NCI-H1105 treated with DMSO at 0.1 percent for 48 hours (cell line): ENCODE measurements at places on chromosomes 2 and 18.
A peak's percentile ranks its signal among the peaks of the same experiment; 100 is the strongest.

- DNase-seq, result no peak
Measured at GRCh38 chr2:239359196-239359912, 41.5 kb downstream of the HDAC4 start.

DNA sequence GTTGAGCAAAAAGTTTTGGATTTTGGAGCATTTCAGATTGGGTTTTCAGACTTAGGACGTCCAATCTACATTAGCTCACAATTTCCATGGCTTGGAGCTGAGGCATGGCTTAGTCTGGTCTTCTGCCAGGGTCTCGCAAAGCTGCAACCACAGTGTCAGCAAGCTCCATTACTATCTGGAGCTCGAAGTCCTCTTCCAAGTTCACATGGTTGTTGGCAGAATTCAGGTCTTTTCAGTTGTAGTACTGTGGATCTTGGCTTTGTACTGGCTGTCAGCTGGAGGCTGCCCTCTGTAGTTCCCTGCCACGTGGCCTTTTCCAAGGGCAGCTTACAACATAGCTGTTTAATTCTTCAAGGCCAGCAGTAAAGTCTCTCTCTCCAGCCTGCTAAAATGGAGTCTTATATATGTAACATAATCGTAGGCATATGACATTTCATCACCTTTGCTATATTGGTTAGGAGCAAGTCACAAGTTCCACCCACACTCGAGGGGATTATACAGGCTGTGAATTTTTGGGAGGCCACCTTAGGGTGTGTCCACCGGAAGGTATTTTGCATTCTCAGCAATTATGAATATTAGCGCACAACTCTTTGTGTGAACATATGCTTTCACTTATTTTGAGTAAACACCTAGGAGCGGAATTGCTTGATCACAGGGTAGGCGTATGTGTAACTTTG, 41.5 kb upstream of the EPC2 start:
- no peak for DNase-seq

DNA sequence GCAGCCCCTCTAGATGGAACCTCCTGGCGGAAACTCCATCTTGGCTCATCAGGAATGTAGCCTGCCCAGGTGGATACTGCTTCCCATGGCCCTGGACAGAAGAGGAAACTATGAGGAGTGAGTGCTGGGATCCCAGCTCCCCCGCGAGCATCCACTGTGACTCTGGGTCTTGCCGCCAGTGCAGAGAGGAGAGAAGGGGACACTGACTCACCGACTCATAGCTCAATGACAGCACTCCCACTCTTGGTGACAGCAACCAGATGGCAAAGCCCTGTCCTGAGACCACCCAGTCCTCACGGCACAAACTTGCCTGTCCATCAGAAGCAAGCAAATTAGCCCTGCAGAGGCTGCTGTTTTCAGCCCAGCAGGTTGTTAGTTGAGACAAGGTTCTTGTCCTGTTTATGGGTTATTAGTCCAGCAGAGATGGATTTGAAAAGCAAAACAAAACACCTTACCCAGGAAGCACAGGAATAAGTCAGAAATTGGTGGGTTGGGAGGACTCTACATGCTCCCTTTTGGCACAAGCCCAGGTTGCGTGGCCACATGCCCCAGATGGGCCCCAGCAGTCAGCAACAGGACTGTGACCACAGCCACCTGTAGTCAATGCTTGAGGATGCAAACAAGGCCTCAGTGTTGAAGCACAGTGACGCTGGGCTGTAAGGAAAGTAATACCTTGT, 111.5 kb upstream of the GLI2 start:
- no peak for DNase-seq

DNA sequence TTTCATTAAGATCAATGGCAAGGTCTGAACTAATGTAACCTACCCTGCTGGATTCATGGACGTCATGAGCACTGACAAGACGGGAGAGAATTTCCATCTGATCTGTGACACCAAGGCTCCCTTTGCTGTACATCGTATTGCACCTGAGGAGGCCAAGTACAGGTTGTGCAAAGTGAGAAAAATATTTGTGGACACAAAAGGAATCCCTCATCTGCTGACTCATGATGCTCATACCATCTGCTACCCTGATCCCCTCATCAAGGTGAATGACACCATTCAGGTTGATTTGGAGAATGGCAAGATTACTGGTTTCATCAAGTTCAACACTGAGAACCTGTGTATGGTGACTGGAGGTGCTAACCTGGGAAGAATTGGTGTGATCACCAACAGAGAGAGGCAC, 82.3 kb upstream of the NDUFV2 start:
- DNase-seq, result no peak

GRCh38 chr2:239378918-239379640, 21.7 kb downstream of the HDAC4 start:
- no peak for DNase-seq

GRCh38 chr2:132979339-132980093, 309.5 kb upstream of the LYPD1 start:
- DNase-seq, result no peak

- DNase-seq, result no peak
Measured at GRCh38 chr2:141109633-141110032, 1021.2 kb downstream of the LRP1B start.

GRCh38 chr2:219483451-219484342, 15.0 kb upstream of the GMPPA start:
- no peak for DNase-seq

GRCh38 chr2:38740851-38741731, 10.1 kb downstream of the SRSF7 start:
- peak; percentile 20 for DNase-seq

DNA sequence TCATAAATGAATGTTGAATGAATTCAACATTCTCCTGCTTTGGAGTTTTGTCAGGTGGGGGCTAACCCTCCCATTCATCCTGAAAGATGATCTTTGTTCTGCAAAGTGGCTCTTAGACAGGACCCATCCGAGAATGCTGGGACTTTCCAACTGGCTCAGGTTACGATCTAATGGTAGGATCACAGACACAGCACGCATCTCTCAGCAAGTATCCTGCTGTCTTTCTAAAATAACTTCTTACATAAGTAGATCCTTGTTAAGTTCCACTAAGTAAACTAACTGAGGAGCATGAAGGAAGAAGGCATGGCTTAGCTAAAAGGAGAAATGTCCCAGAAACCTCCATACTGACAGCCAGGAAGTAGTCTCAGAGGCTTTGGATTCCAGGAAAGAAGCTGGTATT, 23.7 kb downstream of the CYP27A1 start:
- DNase-seq, result no peak

DNA sequence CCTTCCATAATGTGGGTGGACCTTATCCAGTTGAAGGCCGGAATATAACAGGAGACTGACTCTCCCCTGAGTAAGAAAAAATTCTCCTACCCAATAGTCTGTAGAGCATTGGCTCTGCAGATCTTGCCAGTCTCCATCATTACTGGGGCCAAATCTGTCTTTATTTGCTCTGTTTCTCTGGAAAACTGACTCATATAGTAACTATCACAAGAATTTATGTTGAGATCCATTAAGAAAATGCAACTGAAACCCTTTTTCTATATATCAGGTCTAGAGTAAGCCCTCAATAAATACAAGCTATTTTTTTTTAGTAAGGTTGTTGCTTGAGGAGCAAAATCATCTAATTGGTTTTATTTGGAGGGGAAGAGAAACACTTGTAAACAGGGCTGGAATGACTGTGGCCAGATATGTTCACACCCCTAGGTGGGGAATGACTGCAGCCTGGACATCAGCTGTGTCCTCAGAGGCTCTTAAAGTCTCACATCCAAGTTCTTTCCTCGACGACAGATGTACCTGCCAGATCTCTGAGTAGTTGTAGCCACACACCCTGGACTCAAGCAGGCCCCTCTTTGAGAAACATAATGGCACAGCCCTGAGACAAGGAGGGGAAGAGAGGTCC, 339.7 kb downstream of the TNS1 start:
- DNase-seq, result no peak

- no peak for DNase-seq
Measured at GRCh38 chr2:65120990-65121693, 8.8 kb downstream of the RAB1A start.

GRCh38 chr2:178397002-178397605, 53.9 kb downstream of the PRKRA start:
- DNase-seq, result peak; percentile 70

- DNase-seq, result no peak
Measured at GRCh38 chr2:149167001-149167780, 128.7 kb downstream of the LYPD6B start.

- no peak for DNase-seq
Measured at GRCh38 chr2:60297296-60298005, 256.0 kb downstream of the BCL11A start.

- DNase-seq, result no peak
Measured at GRCh38 chr2:210169516-210170195, 1.6 kb downstream of the KANSL1L start.

DNA sequence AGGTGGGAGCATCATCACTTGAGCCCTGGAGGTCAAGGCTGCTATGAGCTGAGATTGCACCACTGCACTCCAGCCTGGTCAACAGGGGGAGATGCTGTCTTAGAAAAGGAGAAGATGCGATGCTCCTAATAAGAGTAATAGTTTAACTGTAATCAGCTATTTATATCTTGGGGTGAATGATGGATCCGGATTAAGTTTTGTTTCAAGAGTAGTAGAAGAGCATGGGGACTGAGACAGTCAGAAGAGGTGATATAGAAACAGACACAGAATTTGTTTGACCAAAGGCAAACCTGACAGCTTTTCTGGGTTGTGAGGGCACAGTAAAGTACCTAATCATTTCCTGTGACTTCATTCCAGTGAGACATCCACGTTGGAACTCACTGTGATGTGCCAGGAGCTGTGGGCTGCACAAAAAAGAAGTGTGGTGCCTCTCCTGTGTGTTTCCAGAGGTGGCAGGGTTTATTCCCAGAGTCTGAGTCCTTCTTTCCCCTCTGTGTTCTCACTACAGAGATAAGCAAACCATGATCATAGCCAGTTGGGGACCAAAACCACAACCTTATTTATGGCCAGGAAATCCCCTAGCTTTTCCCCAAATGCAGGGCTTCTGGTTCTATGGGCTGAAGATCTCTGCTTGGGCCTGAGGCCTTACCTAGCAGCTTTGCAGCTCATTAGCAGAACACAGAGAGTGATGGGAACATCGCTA, 113.7 kb downstream of the XRCC5 start:
- DNase-seq, result no peak

DNA sequence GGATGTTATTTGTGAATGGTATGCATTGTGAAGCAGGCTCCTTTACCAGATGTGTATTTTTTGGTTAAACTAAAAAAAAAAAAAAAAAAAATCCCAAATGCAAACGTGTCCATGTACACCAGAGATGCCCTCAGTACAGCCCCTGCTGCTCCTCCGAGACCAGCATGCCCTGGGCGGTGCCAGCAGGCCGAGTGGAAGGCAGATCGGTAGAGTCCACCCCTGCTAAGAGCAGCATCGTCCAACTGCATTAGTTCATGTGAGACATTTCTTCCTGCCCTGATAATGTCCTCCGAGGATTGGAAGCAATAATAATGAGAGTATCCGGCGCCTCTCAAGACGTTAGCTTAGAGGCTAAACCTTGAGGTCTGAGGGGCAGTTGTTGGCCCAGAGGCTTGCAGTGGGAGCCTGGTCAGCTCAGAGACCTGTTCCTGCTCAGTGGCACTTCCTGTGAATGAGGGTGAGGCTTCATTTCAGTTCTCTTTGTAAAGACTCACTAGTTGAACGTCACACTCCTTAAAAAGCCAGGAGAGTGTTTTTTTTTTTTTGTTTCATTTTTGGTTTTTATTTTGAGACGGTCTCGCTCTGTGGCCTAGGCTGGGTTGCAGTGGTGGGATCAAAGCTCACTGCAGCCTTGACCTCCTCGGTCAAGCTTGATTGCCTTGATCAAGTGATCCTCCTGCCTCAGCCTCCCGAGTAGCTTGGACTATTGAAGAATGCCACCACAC, 5.6 kb downstream of the SLC66A3 start:
- DNase-seq, result no peak

DNA sequence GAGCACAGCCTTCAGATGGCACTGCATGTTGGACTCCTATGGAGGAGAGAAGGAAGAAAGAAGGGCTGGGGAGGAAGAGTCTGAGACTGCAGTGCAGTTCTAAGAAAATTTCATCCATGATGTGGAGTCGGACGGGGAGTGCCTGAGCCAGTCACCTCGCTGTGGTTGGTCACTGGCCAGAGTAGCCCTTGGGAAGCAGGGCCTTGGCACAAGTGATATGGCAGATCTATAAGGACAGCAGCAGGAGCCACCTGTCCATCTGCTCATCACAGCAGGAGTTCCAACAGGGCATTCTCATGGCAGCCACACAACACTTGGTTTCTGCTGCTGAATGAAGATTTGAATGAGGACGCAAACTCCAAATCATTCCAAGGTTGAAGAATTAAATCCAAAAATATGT, 314.8 kb downstream of the CYP26B1 start:
- no peak for DNase-seq

DNA sequence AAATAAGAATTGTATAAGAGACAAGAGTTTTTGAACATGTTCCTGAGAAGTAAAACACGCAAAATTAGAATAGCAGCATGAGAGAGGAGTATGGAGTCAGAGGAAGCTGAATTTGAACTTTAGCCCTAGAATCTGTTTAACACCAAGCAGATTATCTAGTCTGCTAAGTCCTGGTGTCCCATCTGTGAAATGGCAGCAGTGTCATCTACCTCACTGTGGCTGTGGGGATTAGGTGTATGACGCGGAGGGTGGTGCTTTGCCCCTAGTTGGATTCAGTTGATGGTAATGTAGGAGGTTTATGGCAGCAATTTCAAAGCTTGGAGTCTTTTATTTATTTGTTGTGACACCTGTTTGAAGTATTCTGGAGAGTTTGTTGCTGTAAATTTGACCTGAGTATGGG, 79.2 kb downstream of the ZNF532 start:
- no peak for DNase-seq
